T1000 (cell line): ENCODE measurements at places on chromosomes 6 and 20.

DNA sequence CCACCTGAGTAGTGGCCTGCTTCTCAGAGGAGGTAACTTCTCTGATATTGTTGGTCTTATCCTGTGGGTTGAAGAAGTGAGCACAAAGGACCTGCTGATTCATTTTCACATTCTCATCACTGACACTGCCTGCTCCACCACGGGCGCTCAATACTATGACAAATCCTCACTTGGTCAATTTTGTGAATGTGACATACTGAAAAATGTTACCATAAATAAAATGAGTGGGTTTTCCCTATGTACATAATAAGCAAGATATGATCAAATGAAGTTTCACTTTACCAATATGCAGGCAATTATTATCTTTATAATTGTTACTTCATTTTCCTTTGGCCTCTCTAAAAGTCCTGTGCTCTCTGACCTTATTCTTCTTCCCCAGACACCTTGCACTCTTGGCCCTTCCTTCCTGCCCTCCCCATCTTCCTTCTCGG, 71.5 kb upstream of the RIPOR2 start:
- no peak for DNase-seq

DNA sequence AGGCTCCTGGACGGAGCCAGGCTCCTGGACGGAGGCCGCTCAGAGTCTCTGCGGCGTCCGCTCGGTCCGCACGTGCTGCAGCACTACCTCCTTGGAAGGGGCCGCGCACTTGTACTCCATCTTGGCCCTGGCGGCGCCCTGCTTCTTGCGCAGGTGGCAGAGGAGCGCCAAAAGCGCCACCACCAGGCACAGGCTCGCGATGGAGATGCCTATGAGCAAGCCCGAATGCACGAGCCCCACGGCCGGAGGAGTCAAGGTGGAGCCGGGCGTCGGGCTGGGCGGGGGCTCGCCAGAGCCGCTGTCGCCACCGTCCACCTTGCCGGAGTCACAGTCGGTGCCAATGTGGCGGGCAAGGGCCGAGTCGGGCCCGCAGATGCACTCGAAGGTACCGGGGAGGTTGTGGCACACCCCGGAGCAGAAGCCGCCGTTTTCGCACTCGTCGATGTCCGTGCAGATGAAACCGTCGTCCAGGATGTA, 1.7 kb downstream of the THBD start:
- no peak for DNase-seq

GRCh38 chr6:13923527-13924145, 1.1 kb upstream of the RNF182 start:
- peak; percentile 55 for DNase-seq

- DNase-seq = no peak
Observed at GRCh38 chr20:59064214-59064722, 21.7 kb upstream of the PRELID3B start.

GRCh38 chr6:21987501-21987957, 309.3 kb downstream of the PRL start:
- peak; percentile 6 for DNase-seq

- no peak for DNase-seq
Observed at GRCh38 chr20:40335901-40336351, 353.1 kb downstream of the MAFB start.

DNA sequence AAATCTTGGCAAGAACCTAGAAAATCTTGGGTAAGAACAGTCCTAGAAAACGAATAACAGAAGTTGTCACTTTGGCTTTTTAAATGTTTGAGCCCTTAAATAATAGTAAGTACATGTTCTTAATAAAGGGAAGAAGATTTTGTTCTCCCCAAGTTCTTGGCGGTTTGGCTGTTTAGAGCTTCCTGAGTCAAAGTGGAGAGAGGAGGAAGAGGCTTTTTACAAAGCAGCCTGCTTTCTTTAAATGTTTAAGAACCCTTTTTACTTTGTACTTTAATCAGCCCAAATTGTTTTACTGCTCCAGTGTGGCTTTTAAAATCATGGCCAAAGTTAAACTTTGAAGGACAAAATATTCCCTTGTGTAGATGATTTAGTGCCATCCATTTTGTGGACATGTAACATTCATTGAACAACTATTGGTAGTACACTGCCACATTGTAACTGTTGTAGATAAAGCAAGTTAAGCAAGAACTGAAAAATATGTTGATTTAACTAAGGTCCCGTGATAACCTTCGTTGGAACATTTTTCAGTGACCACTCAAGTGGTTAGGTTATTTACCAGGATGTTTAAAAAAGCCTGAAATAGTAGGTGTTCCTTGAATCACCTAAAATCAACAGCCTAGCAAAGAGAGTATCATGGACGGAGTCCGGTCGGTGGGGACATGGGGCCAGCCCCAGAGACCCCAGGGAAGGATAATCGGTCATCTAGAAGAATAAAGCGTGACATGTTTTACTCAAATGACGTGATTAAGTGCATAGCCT, 2.4 kb downstream of the AMD1 start:
- DNase-seq = no peak

DNA sequence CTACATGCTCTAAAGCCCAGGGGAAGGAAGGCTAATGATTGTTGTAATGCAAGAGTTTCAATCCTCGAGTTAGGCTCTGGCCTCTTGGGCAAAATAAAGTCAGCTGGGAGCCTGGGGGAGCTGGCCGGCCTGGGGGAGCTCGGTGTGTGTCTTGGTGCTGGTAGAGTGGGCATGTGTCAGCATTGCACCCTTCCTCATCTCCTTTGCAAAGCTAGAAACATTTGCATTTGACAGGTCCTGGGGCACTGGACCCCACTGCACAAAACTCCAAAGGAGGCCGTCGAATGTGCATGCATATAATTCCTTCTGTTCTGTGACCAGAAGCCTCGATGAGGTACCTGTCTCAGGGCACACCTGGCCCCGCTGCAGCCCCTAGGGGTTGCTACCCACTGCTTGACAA, 74.6 kb upstream of the SLC22A23 start:
- DNase-seq = no peak

GRCh38 chr6:85135376-85136094, 314.3 kb upstream of the NT5E start:
- no peak for DNase-seq

- no peak for DNase-seq
Observed at GRCh38 chr20:4445331-4445730, 276.4 kb upstream of the PRND start.

- DNase-seq = no peak
Observed at GRCh38 chr6:99613409-99613704, 6.7 kb downstream of the PRDM13 start.

DNA sequence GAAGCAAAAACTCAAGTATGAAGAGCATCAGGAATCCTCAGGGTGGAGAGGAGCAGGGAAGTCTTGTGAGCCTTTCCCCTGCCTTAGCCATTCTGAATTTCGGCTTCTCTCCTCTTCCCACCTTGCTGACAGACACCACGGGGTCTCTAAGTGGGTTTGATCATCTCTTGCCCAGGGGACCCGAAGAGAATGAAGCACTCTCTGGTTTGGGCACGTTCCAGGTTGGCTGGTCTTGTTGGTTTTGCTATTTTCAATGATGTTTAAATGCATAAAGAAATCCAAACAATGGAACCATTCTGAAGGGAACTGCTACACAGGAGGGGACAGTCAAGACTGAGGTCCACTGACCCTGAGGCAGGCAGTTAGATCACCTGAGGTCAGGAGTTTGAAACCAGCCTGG, 131.7 kb downstream of the PXDC1 start:
- no peak for DNase-seq

DNA sequence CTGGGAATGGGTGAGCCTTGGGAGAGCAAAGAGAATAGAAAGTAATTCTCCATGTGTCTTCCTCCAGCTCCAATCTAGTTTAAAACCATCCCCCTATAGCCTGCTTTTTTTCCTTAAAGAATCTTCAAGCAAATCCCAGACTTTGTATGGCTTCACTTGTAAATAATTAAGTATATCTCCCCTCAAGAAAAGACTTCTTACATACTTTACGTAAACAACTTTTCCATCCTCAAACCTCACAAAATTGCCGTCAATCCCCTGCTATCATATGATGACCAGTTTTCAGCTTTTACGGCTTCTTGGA, 88.5 kb upstream of the PHACTR3 start:
- no peak for DNase-seq

GRCh38 chr20:25605148-25605547, 18.7 kb downstream of the NANP start:
- no peak for DNase-seq

DNA sequence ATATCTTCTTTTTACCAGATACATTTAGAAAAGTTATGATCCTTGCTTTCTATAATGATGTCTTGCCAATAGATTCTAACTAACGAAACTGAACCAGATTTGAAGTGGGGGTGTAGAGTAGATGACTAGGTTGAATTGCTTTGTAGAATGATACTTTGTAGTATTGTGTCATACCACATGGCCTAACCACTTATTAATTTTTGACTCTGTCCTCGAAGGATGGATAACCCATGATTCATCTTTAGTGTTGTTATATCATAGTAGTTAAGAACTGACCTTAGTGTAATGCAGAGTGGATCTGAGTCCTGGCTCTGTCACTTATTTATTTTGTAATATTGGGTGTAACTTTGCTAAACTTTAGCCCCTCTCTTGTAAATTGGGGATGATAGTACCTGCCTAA, 4.5 kb downstream of the PHF3 start:
- no peak for DNase-seq

GRCh38 chr6:16849280-16849987, 88.2 kb upstream of the ATXN1 start:
- peak; percentile 38 for DNase-seq
